ENCODE measurements at places on chromosomes 16 and 17.

- no peak for DNase-seq
Measured at GRCh38 chr16:73298562-73298961, 250.6 kb upstream of the ZFHX3 start.

DNA sequence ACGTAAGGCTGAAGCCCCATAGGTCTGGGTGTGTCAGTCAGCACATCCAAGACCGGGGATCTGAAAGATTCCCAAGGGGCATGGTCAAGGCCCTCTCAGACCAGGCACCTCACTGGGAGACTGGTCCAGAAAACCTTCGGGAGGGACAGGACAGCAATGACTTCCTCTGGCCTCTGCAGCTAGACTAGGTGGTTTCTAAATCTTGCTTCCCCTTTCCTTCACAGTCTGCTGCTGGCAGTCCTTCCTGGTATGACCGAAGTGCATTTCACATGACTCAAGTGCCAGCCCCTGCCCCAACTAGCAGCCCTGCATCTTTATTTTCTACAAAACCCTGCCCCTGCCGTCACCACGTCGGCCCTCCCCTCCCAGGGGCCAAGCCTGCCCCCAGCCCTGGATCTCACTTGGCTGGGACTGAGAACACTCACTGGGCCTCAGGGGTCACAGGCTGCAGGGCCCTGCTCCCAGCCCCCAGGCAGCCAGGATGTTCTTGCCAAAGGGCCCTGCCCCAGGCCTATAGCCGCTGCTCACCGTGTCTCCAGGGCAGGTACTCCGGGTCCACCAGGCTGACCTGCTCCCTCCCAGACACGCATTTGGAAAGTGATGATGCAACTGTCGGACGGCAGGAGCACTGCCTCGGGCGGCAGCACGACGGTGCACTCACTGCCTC, 18.3 kb downstream of the POLR3K start:
- peak; percentile 41 for DNase-seq

- no peak for DNase-seq
Measured at GRCh38 chr17:28514561-28515002, 8.4 kb downstream of the FOXN1 start.

GRCh38 chr17:81934850-81935708, 2.0 kb downstream of the PYCR1 start:
- no peak for DNase-seq

Data from GM10248 (cell line).